Fibroblast of villous mesenchyme (primary cell): ENCODE measurements at places on chromosomes 1 and 21. TPM values are rescaled to one million over a fixed set of nuclear protein-coding genes. Genes with fewer than 3 reads are reported as not detected.

TMEM51 gene
- 14.8 and 18.6 TPM in 2 replicates for total RNA-seq

C4BPA gene
- total RNA-seq: not detected in 2 replicates

CADM3 gene
- total RNA-seq: not detected in 2 replicates

RGSL1 gene
- not detected in 2 replicates for total RNA-seq

TXNDC12 gene
- total RNA-seq: 44.8 and 57.0 TPM in 2 replicates

BPNT1 gene
- total RNA-seq: 20.3 and 36.7 TPM in 2 replicates

ARMH1 gene
- 0.32 and 0.43 TPM in 2 replicates for total RNA-seq

BMP8B gene
- under 0.01 TPM in 1 of 2 replicates, not detected in the other for total RNA-seq

KANK4 gene
- total RNA-seq: not detected in 2 replicates

AK5 gene
- total RNA-seq: 84.4 and 123 TPM in 2 replicates

COL8A2 gene
- total RNA-seq: 4.7 and 6.8 TPM in 2 replicates
